ENCODE measurements at places on chromosomes 7 and 10.

DNA sequence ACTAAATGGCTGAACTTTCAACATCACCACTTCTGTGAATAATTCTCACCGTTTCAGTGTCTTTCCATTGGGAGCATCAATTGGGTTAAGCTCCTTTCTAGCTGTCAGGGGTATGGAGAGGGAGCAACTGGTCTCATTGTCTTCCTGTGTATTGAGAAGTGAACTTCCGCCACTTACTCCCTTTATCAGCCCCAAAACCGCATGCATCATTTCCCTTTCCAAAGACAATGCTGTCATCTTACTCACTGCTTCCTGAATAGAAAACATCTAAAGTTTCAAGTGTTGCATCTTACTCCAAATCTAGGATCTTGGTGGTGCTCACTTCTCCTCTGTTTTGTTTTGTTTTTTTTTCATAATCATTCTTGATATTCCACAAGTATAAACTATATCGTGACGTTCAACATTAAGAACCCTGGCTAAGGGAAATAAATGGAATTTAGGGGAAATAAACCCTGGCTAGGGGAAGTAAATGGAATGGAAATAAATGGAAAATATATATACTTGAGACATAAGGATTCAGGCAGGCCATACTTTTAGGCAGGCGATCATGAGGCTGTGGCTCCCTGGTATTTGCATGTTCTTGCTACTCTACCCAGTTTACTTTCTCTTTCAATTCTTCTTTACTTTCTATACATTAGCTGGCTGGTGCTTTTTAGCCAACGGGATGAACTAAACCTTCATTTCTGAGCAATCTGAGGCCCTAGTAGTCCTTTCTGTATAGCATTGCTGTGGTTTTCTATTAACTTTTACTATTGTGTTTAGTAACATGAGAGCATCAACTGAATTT is 371.9 kb downstream of the BMPER start:
- DNase-seq: no peak

GRCh38 chr7:25408012-25408687 is 179.9 kb upstream of the NPVF start:
- no peak for DNase-seq

- no peak for DNase-seq
Measured at GRCh38 chr10:96585736-96586418, 935 bp downstream of the TM9SF3 start.

- no peak for DNase-seq
Measured at GRCh38 chr7:88091988-88092675, 127.7 kb downstream of the SRI start.

- no peak for DNase-seq
Measured at GRCh38 chr10:11344550-11344949, 266.9 kb downstream of the USP6NL start.

DNA sequence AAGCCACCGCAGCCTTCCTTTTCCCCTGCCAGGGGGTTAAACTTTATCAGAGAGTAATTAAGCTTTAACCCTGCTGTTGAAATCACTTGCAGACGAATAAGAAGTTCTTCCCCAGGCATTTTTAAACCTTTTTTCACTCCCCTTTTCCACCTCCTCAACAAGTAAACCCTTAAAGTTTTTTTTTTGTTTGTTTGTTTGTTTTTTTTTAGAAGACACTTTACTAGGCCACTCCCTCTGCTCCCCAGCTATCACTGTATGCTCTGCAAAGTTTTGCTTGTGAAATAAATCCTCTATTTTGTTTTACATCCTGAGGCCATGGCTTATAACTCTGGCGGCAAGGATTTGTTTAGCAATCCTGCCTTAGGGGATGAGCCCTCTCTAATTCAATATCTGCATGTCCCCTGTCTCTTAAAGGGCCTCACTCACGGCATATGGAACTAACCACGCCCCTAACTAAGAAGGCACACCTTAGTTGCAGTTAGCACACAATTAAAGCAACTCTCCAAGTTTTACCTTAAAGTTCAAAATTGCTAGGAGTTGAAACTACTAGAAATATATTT is 1354.7 kb upstream of the LRRTM3 start:
- no peak for DNase-seq

Measured in stimulated activated CD8-positive, alpha-beta memory T cell treated with anti-CD3 and anti-CD28 coated beads, Interleukin-4, amount 100 ng/mL, for 48 hours (primary cell).